Activated naive CD8-positive, alpha-beta T cell treated with anti-CD3 and anti-CD28 coated beads, Interleukin-2, amount 10 ng/mL, durations not matched to agents 7 days and 5 days (primary cell): ENCODE measurements at places on chromosomes 4 and X. TPM values are rescaled to one million over a fixed set of nuclear protein-coding genes. Genes with fewer than 3 reads are reported as not detected.
A peak's percentile ranks its signal among the peaks of the same experiment; 100 is the strongest.

The HTT gene
- total RNA-seq = 65.8 TPM

The HPGDS gene
- not detected for total RNA-seq

- no peak overlapping the region for H3K27ac ChIP-seq
- no peaks in the 10 kb centered on the region for H3K27me3 ChIP-seq
These were observed 132.2 kb upstream of the FAM47B start for GRCh38 chrX:34810364-34810763.

The PASD1 gene
- total RNA-seq = not detected

The ABCG2 gene
- 0.54 TPM for total RNA-seq

GRCh38 chr4:123956204-123956603 is 559.6 kb downstream of the SPRY1 start:
- H3K27ac ChIP-seq = no peak overlapping the region
- H3K4me3 ChIP-seq = no peak overlapping the region
- no peaks in the 10 kb centered on the region for H3K4me1 ChIP-seq
- no peaks in the 10 kb centered on the region for H3K27me3 ChIP-seq
- no peak for DNase-seq

- DNase-seq = no peak
- no peaks in the 10 kb centered on the region for H3K36me3 ChIP-seq
- H3K4me3 ChIP-seq = no peak overlapping the region
- H3K27me3 ChIP-seq = no peaks in the 10 kb centered on the region
- H3K27ac ChIP-seq = no peak overlapping the region
These were observed 160.9 kb downstream of the SH2D1A start for GRCh38 chrX:124507246-124507645.

GRCh38 chr4:128256539-128256938 is 31.1 kb downstream of the PGRMC2 start:
- H3K36me3 ChIP-seq = no peaks in the 10 kb centered on the region
- DNase-seq = no peak
- no peak overlapping the region for H3K4me3 ChIP-seq
- no peaks in the 10 kb centered on the region for H3K4me1 ChIP-seq

- H3K4me3 ChIP-seq = no peak overlapping the region
These were observed 30.7 kb upstream of the CBR4 start for GRCh38 chr4:169040559-169041261.

The NIPAL1 gene
- 0.97 TPM for total RNA-seq

The CCDC110 gene
- 0.11 TPM for total RNA-seq

DNA sequence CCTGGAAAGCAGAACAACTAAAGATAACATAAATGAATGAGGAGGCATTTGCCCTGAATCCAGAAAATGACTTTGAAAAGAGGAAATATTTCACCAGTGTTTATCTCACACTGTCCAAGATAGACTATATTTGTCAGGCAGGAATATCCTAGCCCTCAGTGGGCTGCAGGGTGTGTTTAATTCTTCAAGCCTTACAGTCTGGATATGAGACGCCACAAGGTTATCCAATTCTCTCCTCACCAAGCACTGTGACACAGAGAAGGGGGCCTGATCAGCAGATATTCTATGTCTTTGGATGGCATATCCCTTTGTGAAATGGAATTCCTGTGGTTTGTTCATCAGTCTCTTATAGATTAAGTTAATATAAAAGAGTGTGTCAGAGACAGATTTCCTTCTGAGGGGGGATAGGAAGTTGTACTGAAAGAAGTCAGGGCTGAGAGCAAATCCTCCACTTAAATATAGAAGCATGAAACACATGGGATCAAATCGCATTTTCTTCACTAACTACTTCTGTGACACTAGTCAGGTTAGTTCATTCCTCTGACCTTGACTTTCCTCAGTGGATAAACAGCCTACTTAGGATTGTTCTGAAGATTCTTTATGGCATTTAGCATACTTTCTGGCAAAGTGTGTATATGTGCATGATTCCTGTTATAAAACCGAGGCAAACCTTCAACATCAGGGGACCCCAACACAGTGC is 6.8 kb upstream of the G3BP2 start:
- H3K27ac ChIP-seq = no peak overlapping the region
- no peaks in the 10 kb centered on the region for H3K27me3 ChIP-seq
- H3K4me3 ChIP-seq = no peak overlapping the region

DNA sequence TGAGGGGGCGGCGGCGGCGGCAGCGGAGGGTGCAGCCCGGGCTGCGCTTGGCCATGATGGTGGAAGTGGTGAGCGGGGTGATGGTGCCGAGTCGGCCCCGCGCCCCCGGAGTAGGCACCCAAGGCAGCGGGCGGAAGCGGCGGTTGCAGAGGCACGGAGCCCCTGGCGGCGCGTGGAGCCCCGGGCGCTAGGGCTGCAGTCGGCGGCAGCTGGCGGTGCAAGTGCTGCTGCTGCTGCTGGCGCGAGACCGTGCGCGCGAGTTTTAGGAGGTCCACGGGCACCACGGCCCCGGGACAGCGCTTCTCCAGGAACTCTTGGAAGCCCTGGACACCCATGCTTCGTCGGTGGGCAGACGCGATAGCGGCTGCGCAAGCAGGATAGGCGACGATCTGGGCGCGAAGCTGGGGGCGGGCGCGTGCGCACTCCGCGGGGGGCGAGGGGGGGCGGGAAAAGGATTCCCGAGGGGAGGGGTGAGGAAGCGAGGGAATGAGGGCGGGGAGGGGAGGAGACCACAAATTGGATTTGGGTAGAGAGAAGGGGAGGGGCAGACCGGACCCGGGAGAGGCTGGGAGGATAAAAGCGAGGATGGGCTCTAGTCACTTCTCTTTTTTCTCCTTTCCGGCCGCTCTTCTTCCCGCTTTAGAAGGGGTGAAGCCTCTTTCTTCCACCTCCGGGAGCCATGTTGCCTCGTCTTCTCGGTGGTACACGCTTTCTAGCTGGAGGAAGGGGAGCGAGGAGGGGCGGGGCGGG is at the start of gene FAM120C:
TSS of gene FAM120C (minus strand) at position 391 of the 750 bp plus-strand sequence. CDS start at position 335, 56 bp downstream.
- DNase-seq = peak; percentile 68
- peak within 1 kb of the TSS; percentile 84 for H3K4me3 ChIP-seq
- H3K4me1 ChIP-seq = peaks cover 38% of the 10 kb centered on the region
- peaks cover 6% of the 10 kb centered on the region for H3K36me3 ChIP-seq
- no peaks in the 10 kb centered on the region for H3K27me3 ChIP-seq
- peak within 1 kb of the TSS; percentile 92 for H3K27ac ChIP-seq

The DRP2 gene
- 0.58 TPM for total RNA-seq
